ENCODE measurements at places on chromosomes 1 and 21.

DNA sequence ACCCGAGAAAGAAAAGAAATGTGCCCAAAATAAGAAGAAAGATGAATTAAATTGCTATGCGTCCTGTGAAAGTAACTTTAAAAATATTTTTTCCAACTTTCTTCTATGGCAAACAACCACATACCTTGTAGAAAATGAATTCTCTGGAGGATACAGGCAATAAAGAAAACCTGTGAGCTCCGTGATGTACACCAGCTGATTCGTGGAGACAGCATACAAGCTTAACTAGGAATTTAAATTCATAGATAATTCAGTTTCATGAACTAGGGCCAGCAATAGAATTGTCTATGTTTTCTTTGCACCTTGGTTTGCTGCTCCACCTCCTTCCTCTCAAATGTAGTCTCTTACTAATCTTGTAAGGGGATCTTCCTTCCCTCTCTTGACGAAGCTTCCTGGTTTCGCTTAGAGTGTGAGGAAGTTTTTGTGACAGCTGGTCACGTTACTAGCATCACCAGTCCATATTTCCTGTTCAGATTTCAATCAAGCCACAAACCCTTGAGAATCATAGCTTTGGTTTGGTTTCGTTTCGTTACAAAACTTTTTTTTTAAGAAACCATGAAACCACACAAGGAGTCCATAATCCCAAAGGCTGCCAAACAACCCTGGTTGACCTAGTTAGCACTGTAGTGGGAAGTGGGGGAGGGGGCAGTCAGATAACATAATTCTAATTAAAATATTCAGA is 35.8 kb downstream of the GREM2 start:
- DNase-seq = no peak

DNA sequence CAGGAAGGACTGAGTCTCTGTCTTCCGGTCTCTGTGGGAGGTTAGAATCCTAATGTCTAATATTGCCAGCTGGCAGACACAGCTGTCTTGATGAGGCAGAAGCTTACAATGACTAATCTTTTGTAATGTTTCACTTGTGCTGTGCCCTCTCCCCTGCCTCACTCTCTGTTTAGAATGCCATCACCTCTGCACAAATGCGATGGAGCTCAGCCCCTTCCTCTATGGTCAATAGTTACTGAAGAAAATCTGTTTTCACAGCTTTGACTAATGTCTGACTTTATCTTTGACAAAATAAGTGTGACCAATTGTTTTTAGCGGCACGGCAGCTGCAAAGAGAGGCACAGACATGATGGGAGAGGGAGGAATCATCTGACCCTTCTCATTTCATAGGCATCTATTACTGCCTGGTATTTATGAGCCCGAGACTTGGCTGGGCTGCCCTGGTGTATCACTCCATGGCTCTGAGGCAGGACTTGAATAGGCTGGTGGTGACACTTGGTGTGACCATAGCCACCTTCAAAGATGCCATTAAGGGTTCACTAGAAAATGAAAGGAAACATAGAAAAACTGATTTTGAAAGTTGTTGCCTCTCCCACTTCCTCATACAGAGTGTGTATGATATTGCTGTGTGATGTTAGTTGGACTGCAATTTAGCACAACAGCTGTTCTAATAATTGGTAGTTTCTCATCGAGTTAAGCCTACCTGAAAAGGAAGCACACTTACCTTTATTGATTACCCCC is 163.2 kb upstream of the NBPF11 start:
- no peak for DNase-seq

GRCh38 chr1:80211691-80212380 is 1205.3 kb upstream of the ADGRL4 start:
- no peak for DNase-seq

- no peak for DNase-seq
Observed at GRCh38 chr1:203177470-203178039, 1.9 kb upstream of the MYBPH start.

DNA sequence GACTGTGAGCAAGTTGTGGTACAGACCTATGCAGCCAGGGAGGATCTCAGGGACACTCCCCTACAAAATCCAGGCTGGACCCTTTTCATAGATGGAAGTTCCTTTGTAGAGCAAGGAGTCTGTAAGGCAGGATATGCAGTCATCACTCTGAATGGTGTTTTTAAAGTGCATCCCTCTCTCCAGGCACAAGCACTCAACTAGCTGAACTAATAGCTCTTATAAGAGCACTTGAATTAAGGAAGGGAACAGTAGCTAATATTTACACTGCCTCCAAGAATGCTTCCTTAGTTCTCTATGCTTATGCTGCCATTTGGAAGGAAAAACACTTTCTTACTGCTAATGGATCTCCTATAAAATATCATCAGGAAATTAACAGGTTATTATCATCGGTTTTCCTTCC is 27.0 kb upstream of the SMYD3 start:
- no peak for DNase-seq

GRCh38 chr1:228555074-228555994 is 68.2 kb downstream of the RNF187 start:
- peak; percentile 15 for DNase-seq
